ENCODE measurements at places on chromosomes 3 and 15.
A peak's percentile ranks its signal among the peaks of the same experiment; 100 is the strongest.

GRCh38 chr3:171699601-171700000 lies 110.7 kb downstream of the PLD1 start:
- no peak overlapping the region for H3K4me3 ChIP-seq
- no peaks in the 10 kb centered on the region for H3K4me1 ChIP-seq
- H3K27ac ChIP-seq = no peak overlapping the region
- no peaks in the 10 kb centered on the region for H3K36me3 ChIP-seq
- H3K27me3 ChIP-seq = peaks cover 26% of the 10 kb centered on the region
- no peak for DNase-seq

GRCh38 chr15:39548561-39548960 lies 32.3 kb upstream of the THBS1 start:
- no peak for DNase-seq
- no peak overlapping the region for H3K4me3 ChIP-seq
- H3K27me3 ChIP-seq = peaks cover 13% of the 10 kb centered on the region
- no peaks in the 10 kb centered on the region for H3K36me3 ChIP-seq

DNA sequence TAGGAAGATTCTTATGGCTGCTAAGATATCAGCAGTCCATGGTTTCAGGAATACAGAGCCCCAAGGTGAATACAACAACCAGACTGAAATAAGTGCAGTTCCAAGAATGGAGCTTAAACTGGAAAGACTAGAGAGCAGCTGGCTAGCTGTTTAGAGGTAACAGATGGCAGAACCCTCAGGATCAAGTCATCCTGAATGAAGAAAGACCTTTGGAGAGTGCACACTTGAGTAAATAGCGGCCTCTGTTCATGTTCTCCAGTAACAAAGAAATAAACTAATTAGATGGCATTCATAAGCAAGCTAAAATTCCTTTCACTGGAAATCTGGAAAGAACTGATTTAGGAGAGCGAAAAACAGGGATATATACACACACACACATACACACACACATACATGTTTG lies 968.4 kb downstream of the FHIT start:
- no peak overlapping the region for H3K4me3 ChIP-seq
- no peak for DNase-seq
- H3K4me1 ChIP-seq = no peaks in the 10 kb centered on the region

DNA sequence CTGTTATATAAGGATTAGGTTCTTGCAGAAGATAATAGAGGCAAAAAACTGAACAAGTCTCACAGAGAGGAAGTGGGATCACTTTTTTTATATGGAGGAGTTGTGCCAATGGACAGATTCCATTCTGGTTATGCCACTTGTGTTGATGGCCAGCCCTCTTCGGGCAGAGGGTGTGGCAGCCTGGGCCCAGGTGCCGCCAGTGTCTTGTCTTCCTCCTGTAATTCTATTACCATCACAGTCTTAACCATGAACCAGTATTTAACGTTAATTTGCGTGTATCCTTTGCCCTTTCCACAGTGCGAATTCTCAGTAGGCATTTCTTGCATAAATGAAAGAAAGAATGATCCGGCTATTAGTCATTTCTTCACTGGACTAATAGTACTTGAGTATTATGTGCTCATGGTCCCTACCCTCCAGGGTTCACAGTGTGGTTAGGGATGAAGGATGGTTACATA lies 7.0 kb upstream of the USP4 start:
- H3K36me3 ChIP-seq = no peaks in the 10 kb centered on the region
- no peak overlapping the region for H3K27ac ChIP-seq
- H3K27me3 ChIP-seq = no peaks in the 10 kb centered on the region
- H3K4me1 ChIP-seq = peaks cover 22% of the 10 kb centered on the region
- H3K4me3 ChIP-seq = no peak overlapping the region

DNA sequence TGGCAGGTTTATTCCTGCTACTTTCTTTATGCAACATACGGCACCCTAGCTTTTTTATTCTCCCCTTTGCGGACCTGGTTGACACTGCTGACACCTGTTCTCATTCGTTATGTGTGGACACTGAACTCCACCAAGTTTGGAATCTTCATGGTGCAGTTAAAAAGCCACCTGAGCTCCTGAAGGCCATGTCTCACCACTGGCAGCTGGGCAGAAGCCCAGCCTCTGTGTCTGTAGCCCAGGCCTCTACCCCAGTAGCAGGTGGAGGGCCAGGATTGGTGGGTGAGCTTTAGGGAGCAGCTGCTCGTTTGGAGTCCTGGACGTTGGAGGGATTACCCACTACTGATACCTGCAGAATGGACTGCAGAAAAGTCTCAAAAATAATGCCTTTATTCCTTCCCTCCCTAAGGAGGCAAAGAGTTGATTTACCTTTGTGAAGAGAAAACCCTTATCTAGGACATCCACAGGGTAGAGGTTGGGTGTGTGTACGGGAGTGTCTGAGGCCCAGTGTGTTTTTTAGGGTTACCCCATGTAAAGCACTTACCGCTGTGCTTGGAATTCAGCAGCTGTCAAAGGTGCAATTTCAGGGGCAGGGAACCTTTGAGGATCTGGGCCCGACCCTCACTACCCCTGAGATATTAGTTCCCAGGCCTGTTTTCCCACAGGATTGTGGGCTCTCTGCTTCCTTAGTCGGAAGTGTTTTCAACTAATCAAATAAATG lies 637 bp upstream of the CCNDBP1 start:
- peak overlapping the region; percentile 96 for H3K4me3 ChIP-seq
- peak overlapping the region; percentile 96 for H3K27ac ChIP-seq
- peaks cover 27% of the 10 kb centered on the region for H3K36me3 ChIP-seq
- no peaks in the 10 kb centered on the region for H3K27me3 ChIP-seq
- peaks cover 33% of the 10 kb centered on the region for H3K4me1 ChIP-seq
- no peak for DNase-seq

DNA sequence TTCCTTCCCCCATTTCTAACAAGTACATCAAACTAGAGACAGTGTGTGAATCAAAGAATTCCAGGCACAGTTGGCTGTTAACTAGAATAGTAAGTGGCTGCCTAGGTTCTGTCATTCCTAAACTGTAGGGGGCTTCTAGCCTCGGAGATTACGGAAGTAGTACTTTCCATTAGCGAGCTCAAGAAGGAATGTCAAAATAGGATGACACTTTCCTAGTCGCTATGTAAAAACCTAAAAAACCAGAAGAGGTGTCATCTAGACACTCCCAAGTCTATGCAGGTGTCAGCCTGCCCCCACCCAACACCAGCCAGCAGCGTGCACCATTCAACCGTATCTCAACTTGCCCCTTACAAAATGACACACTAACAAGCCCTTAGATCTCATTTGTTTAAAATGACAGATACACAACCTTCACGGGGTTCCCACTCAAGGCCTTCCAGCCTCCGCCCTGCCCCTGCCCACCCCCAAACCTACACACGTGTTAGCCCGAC lies 874 bp downstream of the INO80 start:
- DNase-seq = no peak
- H3K4me1 ChIP-seq = peaks cover 26% of the 10 kb centered on the region
- peak overlapping the region; percentile 89 for H3K4me3 ChIP-seq
- peaks cover 4% of the 10 kb centered on the region for H3K27me3 ChIP-seq

- no peak overlapping the region for H3K4me3 ChIP-seq
- DNase-seq = no peak
- peaks cover 38% of the 10 kb centered on the region for H3K4me1 ChIP-seq
- H3K27me3 ChIP-seq = no peaks in the 10 kb centered on the region
- H3K36me3 ChIP-seq = peaks cover 51% of the 10 kb centered on the region
Observed at GRCh38 chr15:75862796-75863195, 19.5 kb downstream of the UBE2Q2 start.

DNA sequence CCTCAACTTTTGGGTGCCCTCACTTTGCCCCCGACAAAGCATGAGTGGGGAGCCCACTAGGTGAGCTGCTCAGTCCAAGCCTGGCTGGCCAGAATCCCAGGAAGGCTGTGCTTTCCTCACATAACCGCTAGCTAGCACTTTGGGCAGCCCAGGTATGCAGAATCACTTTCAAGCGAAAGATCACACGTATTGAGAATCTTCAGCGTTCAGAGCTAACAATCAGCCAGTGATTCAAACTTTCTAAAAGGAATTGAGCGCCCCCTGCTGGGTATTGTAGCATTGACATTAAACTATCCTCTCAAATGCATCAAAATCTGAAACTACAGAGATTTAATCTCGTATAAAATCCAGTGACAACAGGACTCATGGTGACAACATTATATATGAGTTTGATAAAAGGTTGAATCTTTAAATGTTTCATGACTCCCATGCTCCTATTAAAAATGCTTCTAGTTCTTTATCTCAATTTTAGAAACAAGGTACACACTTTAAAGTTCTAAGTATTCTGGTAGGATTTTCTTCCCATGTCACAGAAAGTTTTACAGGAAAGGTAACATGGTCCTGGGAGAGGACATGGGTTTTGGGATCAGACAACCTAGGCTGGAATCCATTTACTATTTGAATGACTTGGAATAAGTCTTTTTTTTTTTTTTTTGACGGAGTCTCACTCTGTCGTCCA lies 11.8 kb downstream of the ANAPC13 start:
- H3K4me1 ChIP-seq = no peaks in the 10 kb centered on the region
- H3K27ac ChIP-seq = no peak overlapping the region
- peaks cover 21% of the 10 kb centered on the region for H3K36me3 ChIP-seq
- H3K4me3 ChIP-seq = no peak overlapping the region
- no peaks in the 10 kb centered on the region for H3K27me3 ChIP-seq

Measured in activated CD4-positive, alpha-beta T cell treated with anti-CD3 and anti-CD28 coated beads, Interleukin-2, amount 10 ng/mL, durations not matched to agents 7 days and 5 days (primary cell).